ENCODE measurements at places on chromosomes 1 and 21.

- DNase-seq, result no peak
Observed at GRCh38 chr1:114517348-114517747, 6.3 kb upstream of the TRIM33 start.

- no peak for DNase-seq
Observed at GRCh38 chr1:210239349-210240111, 6.9 kb downstream of the SERTAD4 start.

GRCh38 chr1:157403203-157403602 is 149.1 kb downstream of the FCRL5 start:
- no peak for DNase-seq

DNA sequence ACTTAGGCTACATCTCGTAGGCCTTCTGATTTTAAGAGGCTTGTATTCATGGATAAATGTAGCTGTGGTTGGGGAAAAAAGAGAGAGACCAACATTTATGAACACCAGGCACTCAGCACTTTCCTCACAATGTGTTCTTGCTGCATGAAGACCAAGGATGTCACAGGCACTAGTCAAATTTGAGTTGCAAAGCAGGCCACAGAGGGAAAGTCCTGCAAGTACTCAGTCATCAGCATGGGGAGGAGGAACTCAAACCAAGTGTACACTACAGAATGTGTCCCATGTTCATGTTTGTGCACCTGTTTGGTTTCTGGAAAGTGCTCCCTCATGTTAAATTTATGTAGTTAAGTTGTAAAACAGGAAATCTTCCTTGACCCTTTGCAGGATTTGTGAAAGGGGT is 8.7 kb upstream of the MAP3K7CL start:
- no peak for DNase-seq

Measured in activated T-helper 1 cell treated with anti-CD3 and anti-CD28 coated beads, Interleukin-2, amount 50 U/mL, for 16 hours (primary cell).